Suppressor macrophage treated with lipopolysaccharide for 4 hours (primary cell): ENCODE measurements at places on chromosomes 2 and 18.
A peak's percentile ranks its signal among the peaks of the same experiment; 100 is the strongest.

GRCh38 chr2:96396095-96396494, 60.5 kb downstream of the NCAPH start:
- peak; percentile 58 for DNase-seq

GRCh38 chr2:70191244-70191735, 471 bp upstream of the C2orf42 start:
- DNase-seq, result no peak

- DNase-seq, result no peak
These were observed 1388.8 kb downstream of the DSC3 start for GRCh38 chr18:29653671-29654215.

DNA sequence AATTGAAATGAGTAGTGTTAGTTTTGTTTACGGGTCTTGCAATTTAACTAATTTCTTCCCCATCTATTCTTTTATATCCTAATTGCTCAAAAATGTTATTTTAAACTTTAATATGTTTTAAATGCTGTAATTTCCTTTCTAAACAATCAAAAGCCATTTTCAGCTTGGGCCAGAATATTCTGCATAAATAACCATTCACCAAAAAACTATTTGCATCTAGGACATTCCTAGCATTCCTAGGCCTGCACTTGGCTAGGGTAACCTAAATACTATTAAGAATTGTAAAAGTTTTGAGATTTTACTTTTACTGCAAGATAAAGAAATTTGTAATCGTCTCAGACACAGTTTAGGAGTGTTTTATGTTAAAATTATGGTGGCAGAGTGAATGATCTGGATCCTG, 7.8 kb upstream of the ETAA1 start:
- DNase-seq, result no peak

- DNase-seq, result no peak
These were observed 60.9 kb downstream of the LOXHD1 start for GRCh38 chr18:46596119-46596518.

GRCh38 chr2:158718851-158719250, 76.3 kb upstream of the DAPL1 start:
- DNase-seq, result no peak

GRCh38 chr2:43194121-43194869, 32.1 kb downstream of the ZFP36L2 start:
- no peak for DNase-seq

GRCh38 chr2:159513745-159514144, 102.6 kb downstream of the BAZ2B start:
- no peak for DNase-seq

GRCh38 chr18:13374468-13375301, 156.1 kb downstream of the LDLRAD4 start:
- no peak for DNase-seq

DNA sequence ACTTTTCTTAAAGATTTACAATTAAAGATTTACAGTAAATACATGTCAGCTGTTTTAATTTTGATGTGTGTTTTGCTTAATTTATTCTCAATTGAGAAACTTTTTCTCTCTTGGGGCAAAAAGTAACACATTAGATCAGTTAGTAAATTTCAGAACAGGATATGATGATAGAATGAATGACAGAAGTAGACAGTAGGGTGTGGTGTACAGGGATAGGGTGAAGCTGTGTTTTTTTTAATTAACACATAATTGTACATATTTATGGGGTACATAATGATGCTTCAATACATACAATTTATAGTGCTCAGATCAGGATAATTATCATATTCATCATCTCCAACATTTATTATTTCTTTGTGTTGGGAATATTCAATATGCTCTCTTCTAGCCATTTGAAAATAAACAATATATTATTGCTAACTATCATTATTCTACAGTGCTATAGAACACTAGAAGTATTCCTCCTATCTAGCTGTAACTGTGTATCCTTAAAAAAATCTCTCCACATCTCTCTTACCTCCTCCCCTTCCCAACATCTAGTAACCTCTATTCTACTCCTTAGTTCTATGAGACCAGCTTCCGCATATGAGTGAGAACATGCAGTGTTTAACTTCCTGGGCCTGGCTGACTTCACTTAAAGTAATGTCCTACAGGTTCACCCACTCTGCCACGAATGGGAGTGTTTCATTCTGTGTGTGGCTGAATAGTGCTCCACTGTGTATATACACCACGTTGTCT, 175.2 kb downstream of the SNTG2 start:
- DNase-seq, result no peak

DNA sequence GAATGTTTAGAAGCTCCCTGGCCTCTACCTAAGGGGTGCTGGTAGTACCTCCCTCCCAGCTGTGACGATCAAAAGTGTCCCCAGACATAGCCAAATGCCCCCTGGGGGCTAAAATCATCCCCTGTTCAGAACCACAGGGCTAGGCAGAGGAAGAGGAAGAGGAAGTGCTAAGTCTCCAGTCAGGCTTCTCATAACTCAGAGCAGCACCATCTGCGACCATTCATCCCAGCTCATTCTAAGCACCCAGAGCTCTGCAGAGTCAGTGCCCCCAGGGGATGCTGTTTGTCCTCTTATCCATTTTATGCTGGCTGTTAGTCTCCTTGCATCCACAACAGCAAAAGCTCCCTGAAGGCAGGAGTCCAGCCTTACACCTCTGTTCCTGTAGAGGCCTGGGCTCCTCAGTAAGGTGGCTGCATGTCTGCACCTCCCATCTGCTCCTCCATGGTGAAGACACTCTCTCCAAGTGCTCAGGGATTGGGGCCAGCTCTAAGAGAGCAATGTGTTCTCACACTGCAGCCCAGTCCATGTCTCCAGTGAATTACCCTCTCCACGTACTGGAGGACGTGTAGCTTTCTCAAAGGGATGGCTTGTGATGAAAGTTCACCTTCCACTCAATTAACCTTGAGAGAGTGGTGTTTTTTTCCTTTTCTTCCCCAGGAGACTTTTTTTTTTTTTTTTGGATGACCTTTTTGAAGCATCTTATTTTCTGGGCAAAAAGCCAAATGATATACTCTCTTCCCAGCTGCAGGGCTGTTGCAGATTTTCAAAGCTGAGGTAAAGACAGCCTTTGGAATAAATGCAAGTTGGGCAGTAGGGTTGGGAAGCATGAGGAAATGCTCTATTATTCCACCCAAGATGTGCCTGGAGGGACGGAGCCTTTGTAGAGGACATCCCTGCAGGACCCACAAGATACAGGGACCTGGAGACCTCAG, 158.9 kb upstream of the SLC14A2 start:
- DNase-seq, result no peak

DNA sequence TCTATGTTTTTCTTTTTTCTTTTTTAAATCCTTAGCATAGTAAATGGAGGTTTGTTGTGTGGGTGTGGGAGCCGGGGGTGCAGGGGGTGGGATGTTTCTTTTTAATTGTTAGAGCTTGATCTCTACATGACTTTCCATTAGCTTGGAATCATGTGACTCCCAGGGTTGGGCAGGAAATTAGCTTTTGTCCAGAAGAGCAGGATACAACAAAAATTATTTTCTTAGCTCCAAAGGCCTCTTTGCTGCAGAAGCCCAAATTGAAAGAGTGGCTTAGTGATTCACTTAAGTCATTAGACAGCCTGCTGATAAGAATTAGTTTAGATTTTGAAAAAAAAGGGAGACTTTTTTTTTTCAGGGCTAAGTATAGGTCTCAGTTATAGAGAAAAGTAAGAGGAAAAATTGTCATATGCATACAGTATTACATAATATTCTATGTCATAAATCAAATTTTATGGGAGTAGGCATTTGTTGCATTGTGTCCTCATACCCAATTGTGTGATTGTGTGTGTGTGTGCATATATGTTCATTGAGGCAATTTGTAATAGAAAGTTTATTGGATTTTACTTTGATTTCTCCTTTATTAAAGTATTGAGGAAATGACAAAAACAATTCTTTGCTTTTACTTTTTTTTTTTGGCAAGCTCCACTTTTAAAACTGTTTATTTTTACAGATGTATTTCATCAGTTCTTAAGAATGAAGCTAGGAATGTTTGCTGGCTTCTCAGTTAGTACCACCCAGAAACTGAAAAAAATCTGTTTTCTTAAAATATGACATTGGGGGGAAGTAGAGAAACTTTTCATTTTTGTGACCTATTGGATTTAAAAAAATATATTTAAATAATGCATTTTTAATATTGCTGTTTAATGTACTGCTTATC, 47.4 kb downstream of the TSPYL6 start:
- DNase-seq, result no peak

DNA sequence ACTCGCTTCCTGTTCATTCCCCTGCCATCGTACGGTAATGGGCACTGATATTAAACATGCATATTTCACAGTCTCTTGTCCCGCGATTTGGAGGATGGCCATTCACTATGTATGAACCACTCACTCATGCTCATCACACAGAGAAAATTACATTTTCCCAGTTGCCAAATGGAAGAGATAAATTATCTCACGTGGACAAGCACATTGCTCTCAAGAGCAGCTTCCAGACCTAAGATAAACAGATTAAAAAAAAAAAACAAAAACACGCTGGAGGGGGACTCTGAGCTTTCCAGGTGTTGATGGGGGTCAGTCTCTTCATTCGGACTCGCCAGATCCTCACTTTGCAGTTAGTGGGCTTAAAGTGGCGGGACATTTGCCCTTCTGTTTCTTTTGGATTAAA, 1.7 kb upstream of the MAPK4 start:
- no peak for DNase-seq

GRCh38 chr2:70651014-70651413, 97.4 kb upstream of the TGFA start:
- DNase-seq, result no peak

GRCh38 chr2:149544692-149545091, 42.9 kb downstream of the MMADHC start:
- peak; percentile 17 for DNase-seq
